ENCODE measurements at places on chromosomes 6 and 20.
A peak's percentile ranks its signal among the peaks of the same experiment; 100 is the strongest.

DNA sequence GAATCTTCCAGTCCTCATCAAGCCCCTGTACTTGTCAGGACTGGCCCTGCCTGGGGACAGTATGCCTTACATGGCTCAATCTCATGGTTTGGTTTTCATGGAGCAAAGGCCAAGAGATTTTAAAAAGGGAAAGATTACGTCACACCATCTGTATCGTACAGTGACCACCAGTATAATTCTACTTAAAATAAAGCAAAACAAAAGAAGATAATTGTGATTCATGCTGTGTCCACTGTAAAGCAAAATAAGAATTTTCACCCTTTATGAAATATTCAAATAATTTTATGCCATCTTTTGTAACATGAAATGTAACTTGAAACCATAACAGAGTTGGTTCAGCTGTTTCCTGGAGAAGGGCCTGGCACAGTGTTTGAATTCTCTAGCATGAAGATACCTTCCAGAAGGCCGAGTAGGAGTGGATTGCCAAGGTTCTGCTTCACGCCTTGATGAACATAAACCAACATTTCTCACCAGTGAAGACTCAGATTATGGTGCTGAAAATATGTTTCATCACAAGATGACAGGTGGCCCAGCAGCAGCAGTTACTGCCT lies 486.5 kb downstream of the RFPL4B start:
- DNase-seq, result no peak

DNA sequence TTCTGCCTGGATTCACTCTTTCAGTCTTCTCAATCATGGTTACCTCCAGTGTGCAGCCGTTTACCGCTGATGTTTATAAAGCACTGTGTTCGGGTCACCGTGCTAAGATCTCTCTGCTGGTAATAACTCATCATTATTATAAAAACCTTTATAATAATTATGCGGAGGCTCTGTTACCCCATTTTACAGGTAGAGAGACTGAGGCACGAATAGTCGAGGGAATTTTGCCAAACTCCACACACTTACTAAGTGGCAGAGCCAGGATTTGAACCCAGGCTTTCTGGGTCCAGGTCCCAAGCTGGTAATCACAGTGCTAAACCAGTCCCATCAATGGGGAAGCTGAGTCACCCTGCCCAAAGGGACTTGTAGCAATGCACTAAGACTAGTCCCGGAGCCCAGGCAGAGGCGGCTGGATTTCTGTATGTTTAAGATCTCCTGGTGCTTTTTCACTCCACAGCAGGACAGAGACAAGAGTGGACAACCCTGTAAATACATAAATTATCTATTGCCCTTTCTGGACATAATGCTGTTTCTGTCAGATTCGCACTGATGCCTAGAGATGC lies 48.1 kb downstream of the SYNJ2 start:
- DNase-seq, result no peak

DNA sequence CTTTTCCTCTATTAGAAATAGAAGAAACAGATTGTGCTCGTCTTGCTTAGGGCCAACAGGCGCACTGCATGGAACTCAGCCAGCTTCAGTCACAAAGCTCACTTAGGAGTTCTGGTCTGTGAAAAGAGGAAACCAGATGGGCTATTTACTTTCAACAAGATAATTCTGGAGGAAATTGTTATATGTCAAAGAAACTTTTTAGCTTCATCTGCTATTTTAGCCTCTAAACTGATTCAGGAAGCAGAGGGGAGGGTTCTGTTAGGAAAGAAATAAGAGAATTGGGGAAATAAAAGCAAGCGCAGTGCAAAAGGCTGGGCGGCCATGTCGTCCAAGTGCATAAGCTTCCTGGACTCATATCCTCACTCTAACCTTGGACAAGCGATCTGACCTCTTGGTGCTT lies 21.3 kb downstream of the PRKN start:
- no peak for DNase-seq

DNA sequence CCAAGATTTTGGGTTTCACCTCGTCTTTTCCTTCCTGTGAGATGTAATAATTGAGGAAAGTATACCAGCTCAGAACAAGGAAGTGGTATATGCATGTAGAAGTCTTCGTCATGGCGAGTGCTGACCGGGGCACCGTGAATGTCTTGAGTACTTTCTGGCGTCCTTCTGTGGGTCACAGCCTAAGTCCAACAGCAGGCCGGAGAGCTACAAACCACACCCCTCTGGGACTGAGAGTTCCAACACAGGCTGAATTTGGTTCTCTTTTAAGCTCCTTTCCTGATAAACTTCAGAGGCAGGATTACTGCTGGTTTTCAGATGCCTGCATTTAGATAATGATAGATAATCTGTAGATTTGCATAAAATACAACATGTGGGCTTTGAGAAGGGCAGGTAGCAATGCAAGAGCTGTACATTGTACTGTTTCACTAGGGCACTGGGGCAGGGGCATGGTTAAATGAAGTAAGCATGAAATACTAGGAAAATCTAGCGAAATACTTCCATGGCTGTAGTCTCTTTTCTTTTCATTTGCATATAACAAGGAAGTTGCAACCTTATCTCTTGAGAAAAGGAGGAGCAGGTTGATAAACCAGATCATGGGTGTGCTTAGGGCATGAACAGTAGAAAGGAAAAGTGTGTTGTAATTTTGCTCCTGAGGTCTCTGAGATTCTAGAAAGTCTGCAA lies at the start of gene ADTRP:
Gene ADTRP, minus strand, starts transcription at position 156 of the 681 bp plus-strand sequence. Its CDS starts 44 bp downstream, at position 112.
- no peak for DNase-seq

- no peak for DNase-seq
Measured at GRCh38 chr6:41430875-41431274, 95.5 kb downstream of the NCR2 start.

GRCh38 chr6:84263557-84263956 lies 36.1 kb upstream of the CEP162 start:
- no peak for DNase-seq

- DNase-seq, result no peak
Measured at GRCh38 chr20:10077081-10077471, 42.3 kb downstream of the ANKEF1 start.

- no peak for DNase-seq
Measured at GRCh38 chr20:35602851-35603495, 12.7 kb upstream of the SPAG4 start.

GRCh38 chr6:161233986-161234661 lies 39.7 kb downstream of the AGPAT4 start:
- peak; percentile 75 for DNase-seq
